ENCODE measurements at places on chromosomes 16 and 17. TPM values are rescaled to one million over a fixed set of nuclear protein-coding genes. Genes with fewer than 3 reads are reported as not detected.

CCT6B gene
- total RNA-seq = 3.5 TPM

SMIM36 gene
- total RNA-seq = not detected

SKAP1 gene
- 3.4 TPM for total RNA-seq

HS3ST2 gene
- not detected for total RNA-seq

CENPN gene
- total RNA-seq = 13.1 TPM

NDE1 gene
- total RNA-seq = 46.8 TPM

HEATR9 gene
- total RNA-seq = not detected

QPRT gene
- 328 TPM for total RNA-seq

RAB11FIP4 gene
- 21.8 TPM for total RNA-seq

HSPB9 gene
- total RNA-seq = not detected

CDH8 gene
- total RNA-seq = 18.8 TPM

TLCD3B gene
- total RNA-seq = 1.1 TPM

SLC2A4 gene
- 1.8 TPM for total RNA-seq

MT2A gene
- 5.7 TPM for total RNA-seq

NEUROD2 gene
- total RNA-seq = 0.09 TPM

LRRC37A2 gene
- 24.5 TPM for total RNA-seq

KRT27 gene
- not detected for total RNA-seq

CACNA1H gene
- total RNA-seq = 41.8 TPM

ALOX12B gene
- total RNA-seq = not detected

CRYM gene
- total RNA-seq = 4.1 TPM

UNC119 gene
- 61.2 TPM for total RNA-seq

BRIP1 gene
- total RNA-seq = 13.3 TPM

ITGAD gene
- total RNA-seq = not detected

COX6A2 gene
- not detected for total RNA-seq

INCA1 gene
- 1.7 TPM for total RNA-seq

PRR15L gene
- 3.4 TPM for total RNA-seq

SPATA22 gene
- total RNA-seq = not detected

TBC1D3I gene
- total RNA-seq = 0.80 TPM

NPLOC4 gene
- 93.3 TPM for total RNA-seq

TPSAB1 gene
- total RNA-seq = not detected
